ENCODE measurements at places on chromosomes 2 and 18.

GRCh38 chr18:76518123-76518859 lies 23.2 kb upstream of the ZNF516 start:
- no peak for DNase-seq

- DNase-seq = no peak
Measured at GRCh38 chr18:75531212-75531850, 103.8 kb upstream of the SMIM21 start.

DNA sequence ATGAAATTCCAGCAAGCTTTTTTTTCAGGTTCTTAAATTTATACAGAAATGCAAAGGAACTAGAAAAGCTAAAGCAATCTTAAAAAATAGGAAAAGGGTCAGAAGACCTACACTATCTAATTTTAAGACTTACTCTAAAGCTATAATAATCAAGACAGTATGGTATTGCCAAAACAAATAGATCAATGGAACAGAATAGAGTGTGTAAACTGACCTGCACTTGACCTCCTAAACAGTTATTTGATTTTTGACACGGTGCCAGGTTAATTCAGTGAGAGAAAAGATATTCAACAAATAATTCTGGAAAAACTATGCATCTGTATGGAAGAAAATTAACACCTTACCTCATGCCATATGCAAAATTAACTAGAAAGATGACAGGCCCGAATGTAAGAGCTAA lies 73.6 kb downstream of the OLA1 start:
- no peak for DNase-seq

DNA sequence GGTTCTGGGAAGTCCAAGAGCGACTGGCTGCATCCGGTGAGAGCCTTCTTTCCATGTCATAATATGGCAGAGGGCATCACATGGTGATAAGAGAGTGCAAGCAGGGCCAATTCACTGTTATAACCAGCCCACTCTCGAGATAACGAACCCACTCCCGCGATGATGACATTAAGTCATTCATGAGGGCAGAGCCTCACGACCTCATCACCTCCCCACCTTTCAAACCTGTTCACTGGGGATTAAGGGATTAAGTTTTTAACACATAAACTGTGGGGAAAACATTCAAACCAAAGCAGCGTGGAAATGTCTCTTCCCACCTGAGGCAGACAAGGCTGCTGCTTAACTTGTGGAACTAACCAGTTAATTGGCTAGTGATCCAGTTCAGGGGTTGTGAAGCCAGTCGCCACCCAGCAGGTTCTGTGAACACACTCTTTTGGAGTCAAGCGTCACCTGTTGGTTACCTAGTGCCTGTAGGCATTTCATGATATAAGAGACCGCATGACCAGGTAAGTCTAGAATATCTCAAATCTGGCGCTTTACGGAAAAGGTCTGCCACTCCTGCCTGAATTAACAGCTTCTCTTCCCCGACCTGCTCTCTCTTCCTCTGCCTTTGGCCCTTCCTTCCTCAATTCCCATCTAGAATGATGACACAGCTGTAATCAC lies 54.3 kb downstream of the EDAR start:
- no peak for DNase-seq

- DNase-seq = peak; percentile 65
Measured at GRCh38 chr2:55165626-55166025, 66.5 kb downstream of the CLHC1 start.

All from SJSA1 (cell line).